Central memory CD8-positive, alpha-beta T cell (primary cell): ENCODE measurements at places on chromosomes 5 and 9.

DNA sequence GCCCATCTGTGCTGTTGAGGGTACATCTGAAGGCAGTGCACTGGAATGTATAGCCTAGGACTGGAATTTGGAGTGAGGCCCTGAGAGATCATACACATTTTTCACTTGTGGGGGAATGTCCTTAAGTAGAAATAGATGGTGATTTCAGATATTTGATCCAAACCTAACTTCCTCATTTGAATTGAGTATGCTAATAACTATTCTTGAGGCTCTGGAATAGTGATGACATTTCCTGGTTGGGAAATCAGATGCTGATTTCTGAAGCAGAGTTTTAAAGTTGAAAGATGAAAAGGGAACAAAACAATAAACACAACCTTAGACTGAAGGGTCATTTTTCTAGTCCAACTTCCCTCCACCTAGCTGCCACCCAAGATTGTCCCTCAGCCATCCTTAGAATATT is 163.0 kb upstream of the CCDC152 start:
- no peak overlapping the region for H3K27ac ChIP-seq
- no peak overlapping the region for H3K4me3 ChIP-seq
- H3K36me3 ChIP-seq, result no peaks in the 10 kb centered on the region
- H3K27me3 ChIP-seq, result peaks cover 32% of the 10 kb centered on the region

DNA sequence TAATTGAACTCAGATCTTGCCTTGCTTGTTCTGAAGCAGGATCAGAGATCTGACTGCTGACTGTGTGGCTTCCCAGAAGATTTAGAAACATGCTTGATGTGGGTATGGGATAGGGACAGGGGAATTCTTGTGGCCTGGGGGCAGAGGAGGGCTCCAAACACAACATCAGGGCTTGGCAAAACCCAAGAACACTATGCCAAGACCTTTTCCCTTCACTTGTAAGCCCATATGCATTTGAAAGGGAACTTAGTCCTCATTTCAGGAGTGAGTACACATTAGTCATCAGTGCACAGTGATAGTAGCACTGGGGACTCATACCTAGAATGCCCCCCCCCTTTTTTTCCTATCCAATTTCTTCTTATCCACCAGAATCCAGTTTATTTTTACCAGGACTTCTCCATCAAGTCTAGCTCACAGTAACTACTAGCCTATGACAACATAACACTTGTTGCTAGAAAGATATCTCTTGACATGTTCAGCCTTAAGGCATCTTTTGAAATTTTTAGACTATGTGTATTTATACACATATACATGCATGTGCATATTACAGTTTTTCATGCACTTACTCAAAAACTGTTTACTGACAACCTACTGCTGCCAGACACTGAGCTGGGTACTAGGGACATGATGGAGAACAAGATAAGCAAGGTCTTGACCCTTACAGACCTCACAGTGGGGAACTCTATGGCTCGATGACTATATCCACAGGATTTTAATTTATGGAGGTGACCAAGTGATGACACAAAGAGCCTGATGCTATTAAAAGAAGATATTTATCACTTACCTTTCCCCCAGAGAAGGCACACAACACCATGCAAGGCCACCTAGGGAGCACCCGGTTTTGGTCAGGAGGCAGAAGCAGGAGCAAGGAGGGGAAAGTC is 158.3 kb upstream of the MAP3K1 start:
- peak overlapping the region; percentile 19 for H3K27ac ChIP-seq
- no peak overlapping the region for H3K4me3 ChIP-seq
- no peaks in the 10 kb centered on the region for H3K4me1 ChIP-seq
- DNase-seq, result no peak

DNA sequence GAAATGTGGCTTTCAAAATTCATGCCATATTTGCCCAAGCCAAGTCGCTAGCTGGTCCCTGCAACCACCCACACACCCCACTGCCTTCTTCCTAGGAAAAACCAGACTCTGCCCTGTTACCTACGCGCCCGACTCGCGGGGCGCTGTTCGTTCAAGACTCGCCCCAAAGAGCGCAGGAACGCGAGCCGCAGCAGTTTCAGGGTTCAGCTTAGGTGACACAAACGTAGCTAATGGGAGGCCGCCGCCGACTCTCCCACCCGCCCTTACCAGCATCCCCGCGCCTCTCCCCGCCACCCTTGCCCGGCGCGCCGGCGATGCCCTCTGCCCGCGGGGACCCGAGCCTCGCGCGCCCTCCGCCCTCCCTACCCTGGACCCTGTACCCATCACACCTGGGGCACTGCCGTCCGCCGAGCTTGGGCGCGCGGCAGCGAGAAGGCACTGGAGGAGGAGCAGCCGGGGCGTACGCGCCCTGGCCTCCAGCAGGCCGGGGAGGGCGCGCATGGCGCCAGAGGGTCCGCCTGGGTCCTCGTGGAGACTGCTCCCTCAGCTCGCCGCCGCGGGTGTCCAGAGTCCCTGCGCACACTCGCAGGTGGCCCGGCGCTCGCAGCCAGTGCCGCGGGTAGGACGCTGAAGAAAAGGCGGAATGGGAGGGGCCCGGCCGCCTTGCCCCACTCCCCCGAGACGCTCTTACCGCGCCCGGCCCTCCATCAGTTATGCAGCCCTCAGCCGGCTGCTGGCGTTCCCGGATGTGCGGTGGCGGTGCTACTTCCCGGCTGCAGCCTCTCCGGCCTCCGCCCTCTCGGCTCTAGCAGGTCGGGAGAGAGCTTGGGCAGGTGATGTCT is at the start of gene EMB:
TSS of gene EMB (minus strand) at position 638 of the 842 bp plus-strand sequence. CDS start at position 501, 137 bp downstream.
- no peaks in the 10 kb centered on the region for H3K27me3 ChIP-seq
- peak within 1 kb of the TSS; percentile 92 for H3K4me3 ChIP-seq
- H3K36me3 ChIP-seq, result peaks cover 21% of the 10 kb centered on the region
- peak; percentile 64 for DNase-seq
- peaks cover 61% of the 10 kb centered on the region for H3K4me1 ChIP-seq

GRCh38 chr9:16871336-16872151 is 1.1 kb upstream of the BNC2 start:
- H3K36me3 ChIP-seq, result no peaks in the 10 kb centered on the region
- DNase-seq, result no peak
- peaks cover 13% of the 10 kb centered on the region for H3K27me3 ChIP-seq

GRCh38 chr9:104618104-104618503 is at the start of gene OR13C9:
Gene OR13C9 (minus strand): TSS chr9:104618204. CDS start chr9:104618204, 0 bp downstream.
- no peak within 1 kb of the TSS for H3K27ac ChIP-seq
- H3K4me3 ChIP-seq, result no peak within 1 kb of the TSS
- H3K27me3 ChIP-seq, result no peaks in the 10 kb centered on the region
- H3K36me3 ChIP-seq, result no peaks in the 10 kb centered on the region

- no peak overlapping the region for H3K27ac ChIP-seq
- no peaks in the 10 kb centered on the region for H3K27me3 ChIP-seq
- no peaks in the 10 kb centered on the region for H3K4me1 ChIP-seq
- DNase-seq, result no peak
- no peak overlapping the region for H3K4me3 ChIP-seq
- peaks cover under 1% of the 10 kb centered on the region for H3K36me3 ChIP-seq
Measured at GRCh38 chr5:114332925-114333324, 28.9 kb upstream of the KCNN2 start.

- no peak within 1 kb of the TSS for H3K4me3 ChIP-seq
- no peak for DNase-seq
- H3K27me3 ChIP-seq, result peaks cover 40% of the 10 kb centered on the region
- H3K4me1 ChIP-seq, result no peaks in the 10 kb centered on the region
Measured at GRCh38 chr5:135452321-135453030, at the start of gene TIFAB. Gene TIFAB (minus strand): TSS chr5:135452351. CDS start chr5:135449939, 2,412 bp downstream.
